ENCODE measurements at places on chromosomes 3 and 15.

GRCh38 chr3:187748050-187748481, 2.8 kb upstream of the BCL6 start:
- DNase-seq: peak; percentile 91

GRCh38 chr15:36370051-36370730, 209.2 kb upstream of the CDIN1 start:
- no peak for DNase-seq

- no peak for DNase-seq
Measured at GRCh38 chr15:92930776-92931175, 30.7 kb downstream of the CHD2 start.

- no peak for DNase-seq
Measured at GRCh38 chr15:83288381-83288801, 3.9 kb upstream of the BNC1 start.

- no peak for DNase-seq
Measured at GRCh38 chr3:151281671-151282324, 3.5 kb upstream of the P2RY14 start.

- peak; percentile 30 for DNase-seq
Measured at GRCh38 chr15:66701422-66702034, 508 bp upstream of the SMAD6 start.

DNA sequence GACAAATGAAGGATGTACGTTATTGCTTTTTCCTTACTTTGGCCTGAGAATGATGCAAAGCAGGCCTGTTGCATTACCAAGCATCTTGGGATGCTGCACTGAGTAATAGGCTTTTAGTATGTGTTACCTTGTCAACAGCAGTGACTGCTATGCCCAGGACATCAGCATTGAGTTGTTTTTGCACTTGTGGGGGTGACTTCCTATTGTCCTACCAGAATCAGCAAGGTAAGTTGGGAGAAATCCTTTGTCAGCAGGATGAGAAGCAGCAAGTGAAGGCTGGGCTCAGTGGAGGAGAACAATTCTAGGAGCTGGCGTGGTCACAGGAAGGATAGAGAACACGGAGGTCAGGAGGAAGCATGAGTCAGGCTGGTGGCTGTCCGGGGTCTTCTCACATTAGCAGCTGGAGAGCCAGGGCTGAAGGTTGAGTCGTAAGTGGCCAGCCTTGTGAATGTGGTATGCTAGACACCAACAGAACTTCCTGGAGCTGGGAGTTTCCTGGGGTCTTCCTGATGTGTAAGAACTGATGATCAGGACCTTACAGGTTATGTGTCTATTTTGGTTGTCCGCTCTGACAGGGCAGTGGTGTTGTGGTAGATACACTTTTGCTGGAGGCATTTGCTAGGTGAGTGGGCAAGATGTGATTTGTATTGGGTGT, 142.7 kb downstream of the FNDC3B start:
- DNase-seq: no peak

DNA sequence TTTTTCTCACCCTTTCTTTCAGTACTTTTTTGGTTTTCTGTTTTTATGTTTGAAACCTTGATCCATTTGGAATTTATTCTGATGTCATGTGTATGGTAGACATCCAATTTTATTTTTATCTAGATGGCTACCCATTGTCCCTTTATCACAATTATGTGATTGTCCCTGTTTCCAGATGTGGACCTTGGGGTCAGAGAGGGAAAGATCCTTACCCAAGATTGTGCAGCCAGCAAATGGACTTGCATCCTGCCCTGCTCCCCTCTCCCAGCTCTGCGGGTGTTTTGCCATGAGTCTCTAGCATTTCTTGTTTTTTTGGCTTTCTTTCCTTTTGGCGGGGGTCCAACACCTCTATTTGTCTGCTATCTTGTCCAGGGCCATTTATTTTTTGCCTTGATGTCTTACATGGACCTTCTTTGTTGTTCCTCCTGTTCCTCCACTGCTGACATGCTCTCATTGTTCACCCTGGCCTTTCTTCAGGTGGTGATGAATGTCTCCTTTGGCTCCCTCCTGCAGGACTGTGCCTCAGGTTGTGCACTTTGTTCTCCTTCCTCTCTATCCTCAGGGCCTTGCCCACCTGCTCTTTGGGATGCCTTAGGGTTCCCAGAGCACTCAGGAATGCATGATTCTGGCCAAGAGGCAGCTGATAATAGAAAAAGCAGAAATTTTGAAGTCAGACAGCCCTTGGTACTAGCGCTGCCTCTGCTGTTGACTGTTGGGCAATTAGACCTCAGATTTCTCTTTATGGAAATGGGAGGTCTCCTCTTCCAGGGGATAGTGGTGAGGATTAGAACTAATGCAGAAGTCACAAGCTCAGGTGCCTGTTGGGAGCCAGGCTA, 84.3 kb downstream of the EEFSEC start:
- DNase-seq: no peak

GRCh38 chr15:58440922-58441321, 9.1 kb downstream of the LIPC start:
- DNase-seq: no peak

GRCh38 chr3:23667536-23668429, 138.0 kb upstream of the UBE2E1 start:
- DNase-seq: no peak

- DNase-seq: no peak
Measured at GRCh38 chr15:55007561-55007960, 189.2 kb downstream of the RSL24D1 start.

DNA sequence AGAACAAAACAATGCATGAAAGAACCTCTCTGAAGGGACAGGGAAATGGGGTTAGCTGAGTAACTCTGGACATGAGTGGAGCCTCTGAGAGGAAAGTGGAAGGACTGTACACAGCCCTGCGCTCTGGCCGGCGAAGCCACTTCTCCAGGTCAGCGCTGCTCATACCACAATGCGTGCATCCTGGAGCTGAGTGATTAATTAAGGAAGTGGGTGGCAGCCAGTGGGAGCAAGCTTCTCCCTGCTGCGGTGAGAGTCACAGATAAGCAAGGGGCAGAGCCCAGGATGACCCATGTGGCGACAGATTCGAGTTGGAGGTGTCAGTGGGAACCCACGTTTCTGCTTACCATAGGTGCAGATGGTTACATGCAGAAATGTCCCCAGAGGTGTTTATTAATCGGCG, 48.0 kb downstream of the KLF15 start:
- DNase-seq: no peak

GRCh38 chr3:71912839-71913495, 128.0 kb upstream of the PROK2 start:
- DNase-seq: no peak

- DNase-seq: no peak
Measured at GRCh38 chr15:70596354-70597055, 166.9 kb downstream of the UACA start.

DNA sequence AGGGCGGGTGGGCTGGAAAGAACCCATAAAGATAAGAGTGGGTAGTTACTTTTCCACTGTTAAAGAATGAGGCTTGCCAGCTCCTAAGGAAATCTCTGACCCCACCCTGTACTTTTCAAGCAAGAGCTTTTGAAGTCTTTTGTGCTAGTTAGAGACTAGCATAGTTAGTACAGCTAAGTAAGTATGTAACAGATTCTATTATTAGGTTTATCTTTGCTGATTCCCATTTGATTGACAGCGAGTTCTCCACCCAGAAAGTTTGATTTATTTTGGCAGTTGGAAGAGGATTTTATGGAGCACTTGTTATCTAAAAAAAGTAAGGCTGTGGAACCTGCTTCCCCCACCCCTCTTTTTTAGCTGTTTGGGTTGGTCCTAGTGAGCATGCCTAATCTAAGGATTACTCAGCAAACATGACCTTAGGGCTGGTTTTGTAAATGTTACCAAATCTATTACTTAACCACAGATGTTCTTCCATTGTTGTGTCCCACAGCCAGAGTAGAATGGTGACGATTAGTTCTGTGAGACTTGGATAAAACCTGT, 57.6 kb downstream of the FNDC3B start:
- no peak for DNase-seq

- no peak for DNase-seq
Measured at GRCh38 chr3:143098032-143098764, 21.4 kb upstream of the CHST2 start.

DNA sequence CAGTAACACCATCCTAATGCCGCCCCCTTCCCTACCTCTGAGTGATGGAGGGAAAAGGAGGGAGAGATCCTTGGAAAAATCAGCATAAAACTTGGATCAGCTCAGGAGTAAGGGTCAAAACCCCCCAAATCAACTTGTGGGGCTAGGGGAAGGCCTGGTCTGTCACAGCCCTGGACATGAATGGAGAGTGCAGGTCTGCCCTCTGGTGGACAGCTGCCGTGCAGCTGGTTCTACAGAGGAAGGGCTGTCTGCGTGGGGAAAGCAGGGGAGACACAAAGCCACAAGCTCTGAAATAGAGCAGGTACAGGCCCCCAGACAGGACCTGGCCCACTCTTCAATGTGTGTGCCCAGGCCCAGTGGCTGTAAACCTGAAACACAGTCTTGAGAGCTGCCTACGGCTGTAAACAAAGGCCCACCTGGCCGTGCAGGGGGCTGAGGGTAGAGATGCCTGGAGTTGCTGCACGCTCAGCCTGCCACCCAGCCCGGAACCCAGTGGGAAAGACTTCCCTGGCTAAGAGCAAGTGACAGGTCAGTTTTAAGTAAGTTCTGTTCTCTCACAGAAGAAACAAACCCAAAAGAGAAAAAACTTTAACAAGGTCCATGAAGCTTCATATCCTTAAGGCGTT, 16.4 kb downstream of the CLK3 start:
- DNase-seq: peak; percentile 63

- DNase-seq: no peak
Measured at GRCh38 chr3:141201122-141201521, 30.5 kb upstream of the PXYLP1 start.

DNA sequence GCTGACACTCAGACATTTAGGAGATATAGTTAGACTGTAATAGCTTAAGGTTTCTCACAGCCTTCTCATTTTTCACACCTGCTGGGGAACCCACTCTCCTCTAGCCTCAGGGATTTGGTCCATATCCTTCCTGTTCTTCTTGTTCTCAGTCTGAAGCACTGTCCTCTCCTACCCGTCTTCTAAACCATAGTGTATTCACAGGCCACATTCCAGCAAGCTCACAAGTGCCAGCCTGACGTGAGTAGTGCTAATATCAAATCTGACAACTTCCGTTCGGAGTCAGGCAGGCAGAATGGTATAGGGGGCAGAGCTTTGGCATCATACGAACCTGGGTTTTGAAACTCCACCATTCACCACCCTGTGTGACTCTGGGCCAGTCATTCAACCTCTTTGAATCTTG, 6.9 kb upstream of the CA12 start:
- DNase-seq: no peak

- DNase-seq: no peak
Measured at GRCh38 chr15:31155151-31155550, 53.6 kb upstream of the TRPM1 start.

DNA sequence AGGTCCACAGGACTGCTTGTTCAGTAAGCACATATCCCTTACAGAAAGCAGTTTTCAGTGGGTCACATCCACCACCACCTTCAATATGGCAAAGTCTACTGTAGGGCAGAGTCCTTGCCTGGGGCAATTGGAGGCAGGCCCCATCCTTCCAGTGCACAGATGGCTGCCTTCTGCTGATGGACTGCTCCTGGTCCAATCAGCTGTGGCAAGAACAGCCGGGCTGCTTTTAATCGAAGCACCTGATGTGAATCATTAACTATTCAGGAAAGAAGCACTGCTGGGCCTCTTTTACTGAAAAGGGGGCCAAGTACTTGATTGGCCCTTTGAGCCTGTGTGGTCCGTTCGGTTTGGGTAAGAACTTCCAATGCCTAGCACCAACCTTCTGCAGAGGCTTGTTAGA, 24.4 kb downstream of the LARS2 start:
- no peak for DNase-seq

DNA sequence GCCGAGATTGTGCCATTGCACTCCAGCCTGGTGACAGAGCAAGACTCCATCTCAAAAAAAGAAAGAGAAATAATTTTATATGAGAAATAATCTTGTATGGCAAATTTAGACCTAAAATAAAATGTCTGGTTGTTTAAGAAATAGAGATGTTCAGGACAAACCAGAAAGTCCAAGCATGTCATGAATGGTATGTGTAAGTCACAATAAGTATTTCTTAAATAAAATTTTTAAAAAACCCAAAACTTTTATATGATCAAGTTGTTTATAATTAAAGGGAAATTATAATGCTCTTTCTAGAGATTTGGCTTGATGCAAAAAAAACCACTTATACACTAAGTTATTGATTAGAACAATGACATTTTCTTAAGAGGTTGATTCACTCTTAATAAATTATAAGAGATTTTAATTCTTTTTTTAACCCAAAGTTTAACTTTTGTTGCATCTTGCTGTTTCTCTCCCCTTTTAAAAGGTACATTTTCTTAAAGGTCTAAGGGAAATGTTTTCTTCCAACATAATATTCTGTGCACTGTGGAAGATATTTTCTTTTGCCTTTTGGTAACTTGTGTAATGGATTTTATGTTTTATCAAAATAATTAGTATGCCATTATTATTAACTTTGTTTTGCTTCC, 105.7 kb downstream of the RTP4 start:
- DNase-seq: no peak

DNA sequence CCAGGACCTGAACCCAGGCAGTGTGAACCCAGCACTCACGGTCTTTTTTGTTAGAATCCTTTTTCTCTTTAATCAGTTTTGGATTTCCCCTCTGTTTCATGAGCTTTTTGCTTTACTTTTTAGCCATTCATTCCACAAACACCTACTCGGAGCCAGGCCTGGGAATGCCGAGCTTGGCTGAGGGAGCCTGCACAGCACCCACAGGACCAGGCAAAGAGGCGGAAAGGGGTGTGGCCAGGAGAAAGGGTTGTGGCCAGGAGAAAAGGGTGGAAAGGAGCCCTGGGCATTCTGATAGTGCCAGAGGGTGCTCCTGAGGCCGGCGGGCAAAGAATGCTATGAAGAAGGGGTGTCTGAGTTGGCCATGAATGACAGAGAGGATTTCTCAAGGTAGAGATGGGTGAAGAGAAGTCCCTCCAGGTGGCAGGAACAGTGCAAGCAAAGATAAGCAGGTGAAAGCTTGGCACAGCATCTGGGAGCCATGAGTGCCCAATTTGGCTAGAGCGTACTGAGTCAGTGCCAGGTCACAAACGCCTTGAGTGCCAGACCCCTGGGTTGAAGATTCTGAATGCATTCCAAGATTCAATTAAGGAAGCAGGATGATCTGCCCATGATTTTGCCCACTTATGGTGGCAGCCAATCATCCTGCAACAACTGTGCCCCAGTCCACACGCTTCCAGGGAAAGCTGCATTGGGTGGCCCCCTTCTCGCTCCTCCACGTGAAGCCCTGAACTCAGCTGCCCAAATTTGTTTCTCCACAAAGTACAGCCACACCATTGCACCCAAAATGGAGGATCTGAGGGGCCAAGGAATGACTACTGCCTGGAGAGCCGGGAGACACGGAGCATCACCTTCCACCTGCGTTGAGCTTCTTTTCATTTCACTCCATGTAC, 157.2 kb downstream of the XXYLT1 start:
- DNase-seq: no peak

DNA sequence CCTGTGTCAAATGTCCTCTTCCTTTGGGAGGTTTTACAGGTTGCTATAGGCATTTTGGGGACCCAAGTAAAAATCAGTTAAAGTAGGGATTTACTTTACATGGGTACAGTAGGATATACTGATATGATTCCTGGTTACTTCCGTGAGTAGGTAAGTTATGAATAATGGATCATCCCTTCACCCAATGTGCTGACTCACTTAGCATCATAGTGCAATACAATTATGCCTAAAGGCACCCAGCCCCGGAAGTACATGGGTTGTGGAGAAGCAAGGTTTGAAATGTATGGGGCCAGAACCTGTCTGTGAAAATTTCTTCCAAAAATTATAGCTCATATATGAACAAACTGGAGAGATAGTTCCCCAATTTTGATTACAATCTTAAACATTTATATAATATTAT, 64.0 kb downstream of the GLB1 start:
- no peak for DNase-seq

- DNase-seq: no peak
Measured at GRCh38 chr3:33438881-33439545, 1.2 kb downstream of the UBP1 start.

GRCh38 chr15:62825191-62825590, 217.4 kb upstream of the TPM1 start:
- DNase-seq: no peak
